Osteocyte (in vitro differentiated cells): ENCODE measurements at places on chromosomes 3 and 15. TPM values are rescaled to one million over a fixed set of nuclear protein-coding genes. Genes with fewer than 3 reads are reported as not detected.

DNA sequence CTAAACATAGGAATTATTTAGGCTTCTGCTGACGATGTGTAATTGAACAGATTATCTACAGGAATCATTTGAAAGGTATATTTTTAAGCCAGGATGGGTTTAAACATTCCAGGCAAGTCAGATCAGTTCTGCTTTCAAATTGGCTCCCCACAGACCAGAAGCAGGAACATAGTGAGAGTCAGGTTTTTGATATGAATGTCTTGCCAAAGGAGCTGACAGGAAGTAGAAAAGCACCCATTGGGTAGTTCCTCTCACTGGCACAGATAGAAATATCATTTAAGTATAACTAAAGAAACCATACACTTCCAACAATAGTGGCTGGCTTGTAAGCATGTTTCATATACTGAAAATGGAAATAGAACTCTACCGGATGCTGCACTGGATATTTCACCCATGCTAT lies 95.2 kb downstream of the CLDN1 start:
- DNase-seq = no peak
- no peak overlapping the region for H3K27ac ChIP-seq
- no peak overlapping the region for H3K4me3 ChIP-seq
- H3K36me3 ChIP-seq = no peaks in the 10 kb centered on the region
- H3K27me3 ChIP-seq = no peaks in the 10 kb centered on the region

GRCh38 chr15:65027593-65027992 lies 1.8 kb downstream of the MTFMT start:
- H3K27me3 ChIP-seq = peaks cover 5% of the 10 kb centered on the region
- H3K27ac ChIP-seq = no peak overlapping the region

DNA sequence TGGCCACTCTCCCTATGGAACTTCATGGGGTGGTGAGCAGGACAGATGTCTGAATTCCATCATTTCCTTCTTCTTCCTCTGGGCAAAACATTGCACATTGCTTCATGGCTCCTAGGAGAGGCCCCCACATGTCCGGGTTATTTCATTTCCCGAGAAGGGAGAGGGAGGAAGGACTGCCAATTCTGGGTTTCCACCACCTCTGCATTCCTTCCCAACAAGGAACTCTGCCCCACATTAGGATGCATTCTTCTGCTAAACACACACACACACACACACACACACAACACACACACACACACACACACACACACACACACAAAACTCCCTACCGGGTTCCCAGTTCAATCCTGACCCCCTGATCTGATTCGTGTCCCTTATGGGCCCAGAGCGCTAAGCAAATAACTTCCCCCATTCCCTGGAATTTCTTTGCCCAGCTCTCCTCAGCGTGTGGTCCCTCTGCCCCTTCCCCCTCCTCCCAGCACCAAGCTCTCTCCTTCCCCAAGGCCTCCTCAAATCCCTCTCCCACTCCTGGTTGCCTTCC lies 1.9 kb downstream of the RHO start:
- H3K27ac ChIP-seq = peak overlapping the region; percentile 29
- H3K4me3 ChIP-seq = no peak overlapping the region
- H3K4me1 ChIP-seq = peaks cover 57% of the 10 kb centered on the region
- H3K27me3 ChIP-seq = no peaks in the 10 kb centered on the region

DNA sequence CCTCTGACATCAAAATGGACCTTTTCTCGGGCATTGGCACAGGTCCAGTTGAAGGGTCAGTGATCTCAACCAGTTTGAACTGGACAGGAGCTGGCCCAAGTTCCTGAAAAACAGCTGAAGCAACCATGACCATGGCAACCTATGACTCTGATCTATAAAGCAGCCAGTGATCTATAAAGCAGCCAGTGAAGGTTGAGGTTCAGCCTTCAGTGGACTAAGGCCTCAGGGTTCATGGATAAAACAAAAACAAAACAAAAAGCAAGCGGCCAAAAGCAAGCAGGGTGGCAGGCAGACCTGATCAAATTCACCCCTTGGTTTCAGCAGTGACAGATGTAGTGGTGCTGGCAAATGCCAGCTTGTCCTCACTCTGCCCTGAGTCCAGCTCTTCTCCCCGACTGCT lies 10.0 kb upstream of the CHRNB4 start:
- no peaks in the 10 kb centered on the region for H3K4me1 ChIP-seq
- no peak for DNase-seq
- H3K27me3 ChIP-seq = peaks cover 36% of the 10 kb centered on the region
- no peak overlapping the region for H3K4me3 ChIP-seq
- H3K36me3 ChIP-seq = no peaks in the 10 kb centered on the region
- no peak overlapping the region for H3K27ac ChIP-seq

Gene GOLGA8N
- total RNA-seq = 7.9 and 9.2 TPM in 2 replicates
